ENCODE measurements at places on chromosomes 11 and 22.
A peak's percentile ranks its signal among the peaks of the same experiment; 100 is the strongest.

DNA sequence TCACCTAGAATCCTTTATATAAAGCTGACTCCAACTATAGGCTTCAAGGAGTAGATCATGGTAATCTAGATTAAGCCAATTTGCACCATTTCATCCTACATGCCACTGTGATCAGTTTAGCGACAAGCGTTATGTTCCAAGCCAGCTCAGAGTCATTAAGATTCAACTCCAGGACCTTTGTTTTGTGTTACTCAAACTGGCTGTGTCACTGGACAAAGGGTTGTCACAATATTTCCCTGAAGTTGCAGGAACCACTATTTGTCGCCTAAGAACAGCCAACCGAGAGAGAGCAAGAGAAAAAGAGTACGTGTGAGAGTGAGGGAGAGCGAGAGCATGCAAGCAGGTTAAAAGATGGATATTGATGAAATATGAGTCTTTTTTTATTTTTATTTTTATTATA, 104.8 kb downstream of the USP35 start:
- no peak for DNase-seq

DNA sequence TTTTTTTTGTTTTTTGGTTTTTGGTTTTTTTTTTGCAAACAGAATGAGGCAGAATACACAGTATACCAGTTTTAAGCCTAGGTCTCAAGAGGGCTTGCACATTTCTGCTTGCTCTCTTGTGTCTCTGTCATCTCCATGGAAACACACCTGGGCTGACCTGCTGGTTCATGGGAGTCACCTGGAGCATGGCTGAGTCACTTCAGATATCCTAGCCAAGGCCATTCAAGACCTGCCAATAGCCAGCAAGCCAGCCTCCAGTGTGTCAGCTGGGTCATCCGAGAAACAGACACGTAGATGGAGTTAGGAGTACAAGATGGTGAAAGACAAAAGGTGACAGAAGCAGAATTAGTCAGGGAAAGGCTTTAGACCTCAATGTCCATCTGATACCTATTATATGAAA, 124.2 kb upstream of the SEZ6L start:
- DNase-seq, result no peak

DNA sequence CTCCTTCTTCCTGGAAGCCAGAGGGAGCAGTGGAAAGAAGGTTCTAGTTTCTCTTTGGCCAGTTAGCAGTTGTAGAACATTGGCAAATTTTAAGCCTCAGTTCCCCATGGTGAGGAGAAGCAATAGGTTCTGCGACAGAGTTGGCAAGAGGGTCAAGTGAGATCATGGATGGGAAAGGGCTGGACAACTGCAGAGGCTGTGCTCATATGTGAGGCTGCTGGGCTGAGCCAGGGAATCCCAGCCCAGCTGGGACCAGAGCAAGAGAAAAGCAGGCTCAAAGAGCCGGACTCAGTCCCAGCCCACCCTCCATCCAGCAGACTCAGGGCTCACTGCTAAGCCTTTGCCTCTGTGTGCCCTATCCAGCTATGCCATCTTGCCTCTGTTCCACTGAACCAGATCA, 66.8 kb upstream of the MYOD1 start:
- DNase-seq, result no peak

GRCh38 chr22:45537734-45538181, 35.1 kb downstream of the FBLN1 start:
- DNase-seq, result no peak

GRCh38 chr11:120867531-120867930, 156.4 kb upstream of the TBCEL start:
- DNase-seq, result no peak

DNA sequence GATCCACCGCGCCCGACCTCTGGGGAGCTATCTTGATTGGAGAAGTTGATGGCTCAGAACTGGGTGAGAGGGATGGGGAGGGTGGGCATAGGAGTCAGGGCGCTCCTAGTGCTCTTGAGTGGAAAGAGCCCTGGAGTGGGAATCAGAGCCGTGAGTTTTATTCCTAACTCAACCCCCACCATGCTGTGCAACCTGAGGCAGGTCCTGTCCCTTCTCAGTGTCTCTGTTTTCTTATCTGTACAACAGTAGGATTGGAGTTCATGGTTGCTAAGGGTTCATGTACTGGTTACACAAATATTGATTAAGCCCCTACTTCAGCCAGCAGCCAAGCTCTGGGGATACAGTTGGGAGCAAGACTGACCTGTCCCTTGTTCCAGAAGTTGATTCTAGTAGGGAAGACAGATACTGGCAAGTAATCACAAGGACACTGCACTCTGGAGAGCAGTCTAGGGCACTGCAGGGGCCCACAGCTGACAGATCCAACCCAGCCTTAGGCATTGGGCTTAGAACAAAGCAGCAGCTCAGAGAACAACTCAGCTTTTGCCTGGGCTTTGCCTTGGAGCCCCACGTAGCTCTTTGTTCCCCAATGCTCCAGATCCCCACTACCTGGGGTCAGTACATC, 12.4 kb upstream of the DAGLA start:
- DNase-seq, result no peak

- DNase-seq, result no peak
These were observed 69.3 kb downstream of the SEZ6L start for GRCh38 chr22:26238596-26238995.

DNA sequence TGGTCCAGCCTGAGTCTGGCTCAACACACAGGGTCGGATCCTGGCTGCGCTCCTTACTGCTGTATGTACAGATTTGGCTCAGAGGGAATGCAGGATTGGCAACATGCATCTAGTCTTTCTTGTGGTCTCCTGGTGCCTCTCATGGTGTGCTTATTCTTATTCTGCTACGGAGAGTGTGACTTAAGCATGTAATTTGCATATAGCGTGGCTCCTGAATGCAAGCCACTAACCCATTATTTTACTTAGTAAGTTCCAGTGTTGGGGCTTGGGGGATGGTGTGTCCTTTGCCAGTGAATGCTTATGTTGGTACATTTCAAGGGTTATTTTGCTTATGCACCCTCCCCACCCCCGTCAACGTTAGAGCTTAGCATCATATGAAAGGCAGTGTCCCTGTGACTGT, 51.2 kb downstream of the PTPRJ start:
- DNase-seq, result no peak

- peak; percentile 35 for DNase-seq
These were observed 13.6 kb downstream of the KCNJ5 start for GRCh38 chr11:128904656-128905344.

GRCh38 chr22:42844756-42845155, 12.3 kb downstream of the ARFGAP3 start:
- DNase-seq, result no peak

DNA sequence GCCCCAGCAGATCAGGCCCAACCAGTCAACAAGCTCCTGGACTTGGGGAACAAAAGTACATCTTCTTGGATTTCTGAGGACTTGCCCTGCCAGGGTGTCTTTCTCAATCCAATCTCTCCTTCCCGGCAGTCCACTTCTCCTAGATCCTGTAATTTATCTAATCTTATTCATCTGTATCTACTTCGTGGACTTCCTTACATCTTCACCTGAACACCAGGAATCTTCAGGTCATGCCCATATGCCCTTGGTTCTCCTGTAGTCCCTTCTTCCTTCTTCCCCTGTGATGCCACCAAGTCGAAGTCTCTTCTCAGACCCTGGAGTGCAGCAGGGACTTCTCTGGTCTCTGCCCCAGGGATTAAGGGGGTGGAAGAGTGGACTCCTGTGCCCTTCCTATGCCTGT, 100.3 kb downstream of the ZNF280B start:
- DNase-seq, result no peak

- no peak for DNase-seq
These were observed 21.5 kb downstream of the MYH9 start for GRCh38 chr22:36366291-36366708.

GRCh38 chr11:1507381-1508140, 21.0 kb upstream of the MOB2 start:
- no peak for DNase-seq

DNA sequence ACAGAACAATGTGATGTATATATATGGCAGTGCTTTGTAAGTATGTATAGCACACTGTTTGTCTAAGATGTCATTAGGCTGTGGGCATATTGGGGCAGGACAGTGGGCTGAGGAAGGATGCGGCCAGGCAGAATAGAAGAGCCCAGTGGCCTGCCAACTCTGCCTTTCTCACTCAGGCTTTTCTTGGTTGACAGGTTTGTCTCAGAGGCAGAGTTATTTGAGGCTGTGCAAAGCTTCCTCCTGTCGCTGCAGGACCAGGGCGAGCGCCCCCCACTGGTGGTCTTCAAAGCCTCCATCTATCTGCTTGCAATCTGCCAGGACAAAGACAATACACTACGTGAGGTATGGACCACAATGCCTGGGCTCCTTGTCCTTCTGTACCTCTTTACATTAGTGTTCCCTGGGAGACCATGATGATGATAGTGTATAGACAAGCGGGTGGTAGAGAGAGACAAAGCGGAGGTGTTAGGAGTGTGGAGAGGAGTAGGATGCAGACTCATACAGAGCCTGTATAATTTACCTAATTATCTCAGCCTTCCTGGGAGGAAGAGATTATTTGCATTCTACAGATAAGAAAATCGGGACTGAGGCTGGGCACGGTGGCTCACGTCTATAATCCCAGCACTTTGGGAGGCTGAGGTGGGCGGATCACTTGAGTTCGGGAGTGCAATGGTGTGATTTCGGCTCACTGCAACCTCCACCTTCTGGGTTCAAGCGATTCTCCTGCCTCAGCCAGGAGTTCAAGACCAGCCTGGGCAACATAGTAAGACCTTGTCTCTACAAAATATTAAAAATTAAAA, 37.3 kb upstream of the CCDC134 start:
- peak; percentile 25 for DNase-seq

DNA sequence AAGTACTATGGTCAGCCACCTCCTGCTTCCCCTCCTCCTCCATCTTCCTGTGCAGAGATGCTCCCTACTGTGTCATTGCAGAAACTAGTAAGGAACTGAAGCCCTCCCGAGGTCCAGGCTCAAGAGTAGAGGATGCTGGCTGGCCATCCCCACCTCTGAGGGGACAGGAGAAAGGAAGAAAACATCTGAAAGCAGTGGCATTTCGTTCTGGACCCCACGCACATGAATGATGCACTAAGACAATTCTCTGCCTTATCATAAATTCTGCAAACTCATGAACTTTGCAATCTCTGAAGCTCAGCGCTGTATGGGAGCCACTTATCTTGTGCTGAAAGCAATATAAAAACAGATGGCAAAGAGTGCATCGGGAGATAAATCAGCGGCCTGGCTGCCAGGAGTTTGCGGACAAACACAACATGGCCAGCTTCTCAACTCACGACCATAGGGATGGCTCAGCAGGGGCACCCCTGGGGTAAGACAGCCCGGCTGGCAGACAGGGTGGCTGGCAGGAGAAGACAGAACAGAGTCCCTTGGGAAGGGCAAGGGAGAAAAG, 306.4 kb downstream of the NXPE2 start:
- no peak for DNase-seq
